NCI-H2081 (cell line): ENCODE measurements at places on chromosomes 7 and 10.
A peak's percentile ranks its signal among the peaks of the same experiment; 100 is the strongest.

- no peak for DNase-seq
These were observed 154.9 kb downstream of the ZMYND11 start for GRCh38 chr10:290026-290725.

DNA sequence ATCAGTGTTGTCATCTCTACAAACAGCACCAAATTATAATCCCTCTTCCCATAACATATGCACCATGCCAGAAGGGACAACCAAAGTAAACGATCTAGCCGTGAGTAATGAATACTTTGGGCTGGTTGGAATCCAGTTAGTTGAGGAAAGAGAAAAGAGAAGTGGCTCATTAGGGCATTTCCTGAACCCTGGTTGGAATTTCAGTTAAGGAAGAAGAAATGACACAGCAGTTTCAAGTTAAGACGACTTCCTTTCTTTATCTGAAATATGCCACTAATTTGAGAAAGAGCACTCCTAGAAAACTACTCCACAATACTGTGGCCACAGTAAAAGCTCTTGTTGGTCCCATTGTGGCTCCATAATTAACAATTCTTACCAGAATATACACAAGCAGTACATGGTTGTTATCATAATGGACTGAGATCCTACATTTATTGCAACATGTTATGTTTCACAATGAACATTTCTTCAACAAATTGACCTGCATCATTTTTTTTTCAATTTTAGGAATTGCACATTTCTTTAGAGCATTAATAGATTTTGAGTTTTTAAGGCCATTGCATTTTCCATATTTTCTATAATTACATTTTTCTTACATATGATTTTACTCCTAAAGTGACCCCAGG is at the start of gene TFEC:
Gene TFEC, minus strand, starts transcription at position 113 of the 626 bp plus-strand sequence. CDS start 46,322 bp downstream, outside the sequence.
- no peak for DNase-seq

GRCh38 chr10:99579971-99580370 is 40.3 kb downstream of the SLC25A28 start:
- DNase-seq: no peak

DNA sequence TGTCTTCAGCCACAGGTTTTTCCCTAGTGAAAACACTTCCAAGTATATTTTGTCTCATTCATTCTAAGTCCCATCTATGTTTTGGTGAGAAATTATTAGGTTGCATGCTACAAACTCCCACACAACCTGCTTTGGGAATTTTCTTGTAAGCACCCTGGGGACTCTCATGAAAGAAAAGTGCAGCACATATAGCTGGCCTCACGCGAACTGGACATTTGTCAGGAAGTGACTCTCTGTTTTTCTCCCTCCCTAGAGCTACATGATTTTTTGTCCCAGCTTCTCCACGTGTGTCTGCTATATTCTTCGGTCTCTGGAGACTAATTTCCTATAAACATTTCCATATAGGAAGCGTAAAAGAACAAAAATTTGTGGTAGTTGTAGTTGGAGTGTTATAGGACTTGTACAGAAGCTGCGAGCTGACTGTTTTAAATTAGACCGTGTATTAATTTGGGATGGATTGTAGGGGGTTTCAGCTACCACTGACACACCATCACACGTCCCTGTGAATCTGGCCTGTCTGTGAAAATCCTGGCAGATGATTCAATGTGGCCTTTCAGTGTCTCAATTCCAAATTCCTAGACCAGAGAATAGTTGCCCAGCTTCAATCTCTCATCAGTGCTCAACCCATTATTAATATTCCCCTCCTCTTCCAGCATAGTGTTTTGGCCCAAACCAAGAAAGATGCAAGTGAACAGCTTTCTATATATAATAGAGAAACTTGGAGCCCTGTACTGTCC is 40.2 kb downstream of the ARL4A start:
- no peak for DNase-seq

DNA sequence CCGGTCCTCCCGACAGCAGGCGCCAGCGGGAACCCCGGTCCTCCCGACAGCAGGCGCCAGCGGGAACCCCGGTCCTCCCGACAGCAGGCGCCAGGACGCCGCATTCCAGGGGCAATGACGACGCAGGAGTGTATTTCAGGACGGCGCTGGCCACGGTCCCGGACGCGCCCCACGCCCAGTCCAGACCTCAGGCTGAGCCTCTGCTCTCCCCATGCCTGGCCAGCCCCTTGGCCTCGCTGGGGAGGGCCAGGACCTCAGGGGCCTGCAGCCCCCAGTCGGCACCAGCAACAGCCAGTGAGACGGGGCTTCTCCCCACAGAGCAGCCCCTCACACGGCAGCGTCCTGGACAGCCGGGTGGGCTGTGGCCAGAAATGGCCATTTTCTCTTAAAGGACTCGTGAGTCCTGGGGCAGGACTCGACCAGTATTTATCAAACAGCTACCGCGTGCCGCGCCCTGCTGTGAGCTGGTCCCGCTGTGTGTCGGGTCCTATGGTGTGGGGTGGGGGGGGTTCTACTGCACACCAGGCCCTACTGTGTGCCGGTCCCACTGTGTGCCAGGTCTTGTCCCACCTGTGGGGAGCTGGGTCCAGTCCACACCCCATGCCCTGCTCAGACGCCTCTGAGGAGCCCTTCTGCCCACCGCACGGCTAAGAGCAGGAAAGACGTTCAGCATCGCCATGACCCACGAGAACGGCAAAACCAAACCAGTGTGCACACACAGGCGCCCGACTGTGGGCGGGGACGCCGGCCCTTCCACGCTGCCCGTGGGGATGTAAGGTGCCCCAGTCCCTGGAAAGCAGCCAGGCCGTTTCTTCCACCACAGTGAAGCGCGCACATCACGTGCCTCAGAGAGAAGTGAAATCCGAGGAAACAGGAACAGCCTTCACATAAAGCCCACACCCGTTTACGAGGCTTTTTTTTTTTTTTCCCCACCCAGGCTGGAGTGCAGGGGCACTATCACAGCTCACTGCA is 33.3 kb downstream of the GET4 start:
- no peak for DNase-seq

DNA sequence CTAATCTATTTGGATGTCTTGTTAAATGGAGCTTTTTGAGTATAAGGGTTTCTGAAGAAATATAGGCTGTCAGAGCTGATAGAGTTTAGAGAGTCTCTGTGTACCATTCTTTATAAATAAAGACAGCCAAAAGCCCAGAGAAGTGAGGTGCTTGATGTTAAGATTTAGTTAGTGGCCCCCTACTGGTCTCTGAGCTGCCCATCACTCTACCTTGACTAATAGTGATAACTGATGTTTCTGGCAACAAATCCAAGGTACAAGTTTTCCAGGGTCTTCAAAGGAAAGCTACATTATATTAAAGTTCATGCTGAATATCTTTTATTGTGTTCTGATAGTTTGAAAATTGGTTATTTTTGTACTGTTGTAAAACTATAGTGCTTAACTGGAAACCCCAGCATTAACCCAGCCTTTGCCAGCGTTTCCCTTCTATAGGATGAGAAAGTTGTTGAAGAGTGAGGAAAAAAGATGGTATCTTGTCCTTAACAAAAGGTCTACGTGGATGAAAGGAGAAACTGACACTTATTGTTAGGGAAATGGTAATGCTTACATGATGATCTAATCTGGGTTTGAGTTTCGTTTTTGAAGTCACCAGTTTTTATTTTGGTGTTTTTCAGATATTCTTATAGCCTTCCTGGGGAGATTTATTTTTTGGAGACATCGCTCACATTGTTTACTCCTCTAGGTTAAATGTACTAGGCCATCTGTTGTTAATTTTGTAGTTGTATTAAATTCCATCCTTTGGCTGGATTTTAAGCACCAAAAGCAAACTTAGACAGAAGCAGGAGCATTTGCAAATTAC is 79.0 kb downstream of the AUTS2 start:
- DNase-seq: no peak

DNA sequence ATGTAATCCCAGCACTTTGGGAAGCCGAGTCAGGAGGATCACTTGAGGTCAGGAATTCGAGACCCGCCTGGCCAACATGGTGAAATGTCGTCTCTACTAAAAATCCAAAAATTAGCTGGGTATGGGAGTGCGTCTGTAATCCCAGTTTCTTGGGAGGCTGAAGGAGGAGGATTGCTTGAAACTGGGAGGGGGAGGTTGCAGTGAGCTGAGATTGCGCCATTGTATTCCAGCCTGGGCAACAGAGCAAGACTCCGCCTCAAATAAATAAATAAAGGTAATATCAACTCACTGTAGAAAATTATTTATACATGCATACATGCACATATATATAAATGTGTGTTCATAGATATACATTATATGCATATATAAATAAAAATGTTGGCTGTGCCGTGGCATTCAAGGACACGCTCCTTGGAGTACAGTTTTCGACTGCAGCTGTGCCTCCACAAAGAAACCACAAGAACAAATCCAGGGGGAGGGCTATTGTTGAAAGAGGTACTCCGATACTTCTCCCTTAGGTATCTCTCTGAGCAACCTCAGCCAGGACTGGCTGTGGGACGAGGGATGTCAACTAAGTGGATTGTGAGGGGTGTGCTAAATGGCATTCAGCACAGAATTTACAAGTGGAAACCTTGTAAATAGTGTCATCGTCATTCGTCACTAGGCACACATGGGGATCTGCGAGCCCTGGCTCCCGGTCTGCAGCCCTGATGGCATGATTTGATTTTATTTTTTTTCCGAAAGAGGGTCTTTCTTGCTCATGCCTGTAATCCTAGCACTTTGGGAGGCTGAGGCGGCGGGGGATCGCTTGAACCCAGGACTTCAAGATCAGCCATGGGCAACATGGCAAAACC is 49.3 kb downstream of the HIP1 start:
- peak; percentile 26 for DNase-seq

DNA sequence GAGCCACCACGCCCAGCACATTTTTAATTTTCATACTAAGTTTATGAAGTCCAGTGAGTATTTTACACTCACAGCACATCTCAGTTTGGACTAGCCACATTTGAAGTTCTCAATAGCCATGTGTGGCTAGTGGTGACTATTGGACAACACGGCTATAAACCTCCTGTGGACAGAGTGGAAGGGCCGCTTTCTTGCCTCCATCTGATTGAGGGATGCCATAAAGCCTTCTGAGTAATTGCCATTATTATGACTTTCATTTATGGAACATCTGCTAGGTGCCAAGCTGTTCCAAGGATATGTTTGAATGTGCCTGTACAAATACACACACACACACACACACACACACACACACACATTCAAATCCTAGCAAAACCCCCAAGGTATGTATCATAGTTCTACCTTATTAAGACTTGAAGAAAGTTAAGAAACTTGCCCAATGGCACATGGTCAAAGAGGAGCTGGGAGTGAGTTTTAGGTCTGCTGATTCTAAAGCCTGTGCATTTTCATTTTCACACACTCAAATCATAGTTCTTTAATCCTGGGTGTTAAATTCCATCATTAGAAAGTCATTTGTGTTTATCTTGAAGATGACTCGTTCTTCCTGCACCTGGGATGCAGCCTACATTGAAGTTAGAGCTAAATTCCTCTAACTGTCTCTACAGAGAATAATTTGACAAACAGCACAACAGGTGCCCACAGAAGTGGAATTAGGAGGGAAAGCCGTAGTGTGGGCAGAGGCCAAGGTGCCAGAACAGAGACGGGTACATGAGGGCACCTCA is 143.3 kb downstream of the PKD1L1 start:
- DNase-seq: peak; percentile 8

DNA sequence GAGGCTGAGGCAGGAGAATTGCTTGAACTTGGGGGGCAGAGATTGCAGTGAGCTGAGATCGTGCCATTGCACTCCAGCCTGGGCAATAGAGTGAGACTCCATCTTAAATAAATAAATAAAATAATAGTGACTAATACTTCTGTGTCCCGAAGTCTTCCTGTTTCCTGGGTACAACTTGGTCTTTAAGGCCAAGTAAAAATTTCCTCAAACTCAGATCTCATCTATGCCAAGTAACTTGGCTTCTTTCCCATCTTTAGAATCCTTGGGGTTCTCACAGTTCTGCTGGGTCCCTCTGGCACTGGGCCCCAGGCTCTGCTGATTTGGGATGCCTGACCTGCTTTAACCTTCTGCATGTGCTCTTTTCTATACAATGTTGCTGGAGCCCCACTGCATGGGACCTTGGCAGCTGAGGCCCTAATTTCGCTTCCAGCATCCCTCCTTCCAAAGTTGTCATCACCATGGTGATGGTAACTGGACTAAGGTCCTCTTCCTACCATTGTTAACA is 22.7 kb upstream of the AKR1B10 start:
- no peak for DNase-seq

GRCh38 chr7:43211286-43211685 is 98.8 kb downstream of the HECW1 start:
- DNase-seq: no peak

GRCh38 chr7:106598663-106599342 is 62.2 kb downstream of the CCDC71L start:
- peak; percentile 95 for DNase-seq

DNA sequence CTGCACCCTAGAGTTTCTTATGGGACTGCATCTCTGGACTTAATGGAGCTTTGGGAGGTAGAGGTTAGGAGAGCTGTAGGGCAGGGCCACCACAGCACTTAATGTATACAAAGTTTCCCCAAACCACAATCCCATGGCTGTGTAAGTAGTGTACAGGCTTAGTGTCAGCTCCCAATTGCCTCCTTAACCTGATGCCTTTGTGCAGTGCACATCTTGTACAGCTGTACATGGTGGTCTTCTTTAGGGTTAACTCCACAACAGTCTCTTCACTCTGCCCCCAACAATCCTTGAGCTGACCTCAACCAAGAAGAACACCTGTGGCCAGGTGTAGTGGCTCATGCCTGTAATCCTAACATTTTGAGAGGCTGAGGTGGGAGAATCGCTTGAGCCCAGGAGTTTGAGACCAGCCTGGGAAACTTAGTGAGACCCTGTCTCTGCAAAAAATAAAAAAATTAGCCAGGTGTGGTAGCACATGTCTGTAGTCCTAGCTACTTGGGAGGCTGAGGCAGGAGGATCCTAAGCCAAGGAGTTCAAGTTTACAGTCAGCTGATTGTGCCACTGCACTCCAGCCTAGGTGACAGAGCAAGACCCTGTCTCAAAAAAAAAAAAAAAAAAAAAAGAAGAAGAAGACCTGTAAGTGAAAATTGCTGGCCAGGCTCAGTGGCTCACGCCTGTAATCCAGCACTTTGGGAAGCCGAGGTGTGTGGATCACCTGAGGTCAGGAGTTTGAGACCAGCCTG is 6.8 kb downstream of the PLAU start:
- no peak for DNase-seq

GRCh38 chr10:70096705-70097420 is 35.8 kb downstream of the AIFM2 start:
- DNase-seq: no peak

GRCh38 chr10:95236068-95236903 is 42.2 kb downstream of the ACSM6 start:
- DNase-seq: no peak

DNA sequence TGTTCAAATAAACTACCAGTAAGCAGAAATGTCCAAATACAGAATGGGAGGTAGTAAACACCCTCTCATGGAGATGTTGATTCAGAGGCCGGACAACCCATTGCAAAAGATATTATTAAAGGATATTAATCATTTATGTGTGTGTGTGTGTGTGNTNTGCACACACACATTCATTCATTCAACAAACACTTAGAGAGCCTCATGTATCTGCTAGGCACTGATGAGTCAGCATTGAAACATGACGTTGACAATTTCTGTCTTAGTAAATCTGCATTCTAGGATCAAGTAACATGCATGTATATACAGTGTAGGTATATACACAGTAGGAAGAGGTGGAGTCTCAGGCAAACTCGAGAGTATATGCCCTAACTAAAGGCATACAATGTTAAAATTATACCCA is 187.0 kb downstream of the ZNF365 start:
- DNase-seq: no peak
